ENCODE measurements at places on chromosomes 1 and 21.

GRCh38 chr1:110011527-110012041 is 22.8 kb upstream of the STRIP1 start:
- DNase-seq, result peak; percentile 39

DNA sequence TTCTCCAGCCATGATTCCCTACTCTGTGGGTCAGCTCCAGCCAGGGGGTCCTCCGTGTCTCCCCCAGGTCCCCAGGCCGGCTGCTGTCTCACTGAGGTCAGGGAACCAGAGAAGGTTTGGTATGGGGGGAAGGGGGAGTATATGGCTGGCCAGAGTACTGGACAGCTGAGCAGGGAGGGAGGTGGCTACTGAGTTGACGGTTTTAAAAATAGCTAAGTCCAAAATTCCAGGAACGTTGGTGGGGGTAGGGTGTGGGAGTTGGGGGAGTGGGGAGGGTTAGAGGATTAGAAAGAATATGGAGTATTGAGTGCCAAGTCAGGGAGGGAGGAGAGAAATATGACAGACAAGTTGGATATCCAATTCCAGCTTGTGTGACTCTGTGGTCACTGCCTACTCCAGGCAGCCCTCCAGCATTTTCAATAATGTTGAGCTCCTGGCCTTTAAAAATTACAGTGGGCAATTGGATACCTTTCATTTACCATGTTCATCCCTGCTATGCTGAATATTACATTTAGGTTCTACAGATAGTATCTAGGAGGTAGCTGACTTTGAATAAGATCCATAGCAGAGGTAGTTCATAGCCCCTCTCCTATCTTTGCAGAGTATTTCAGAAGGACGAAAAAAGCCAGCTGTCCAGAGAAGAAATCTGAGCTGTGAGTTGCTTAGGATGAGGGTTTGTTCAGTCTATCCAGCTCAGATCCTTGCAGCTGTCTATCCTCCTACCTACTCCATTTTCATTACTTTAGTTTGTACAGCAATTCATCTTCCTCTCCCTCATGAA is at the start of gene HJV:
TSS of gene HJV (minus strand) at position 114 of the 781 bp plus-strand sequence. CDS start 1,504 bp downstream, outside the sequence.
- no peak for DNase-seq

GRCh38 chr1:98965394-98965793 is 39.3 kb downstream of the PLPPR5 start:
- DNase-seq, result no peak

DNA sequence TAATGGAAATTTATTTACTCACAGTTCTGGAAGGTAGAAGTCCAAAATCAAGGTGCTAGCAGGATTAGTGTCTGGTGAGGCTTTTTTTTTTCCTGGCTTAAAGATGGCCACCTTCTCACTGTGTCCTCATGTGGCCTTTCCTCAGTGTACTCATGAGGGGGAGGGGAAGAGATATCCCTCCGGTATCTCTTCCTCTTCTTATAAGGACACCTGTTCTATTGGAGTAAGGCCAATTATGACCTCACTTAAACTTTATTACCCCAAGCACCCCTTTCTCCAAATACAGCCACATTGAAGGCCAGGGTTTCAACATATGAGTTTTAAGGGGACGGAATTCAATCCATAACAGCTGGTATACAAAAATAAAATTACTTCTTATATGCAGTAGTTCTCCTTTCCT is 203.7 kb upstream of the C1orf87 start:
- DNase-seq, result no peak

GRCh38 chr1:244128591-244129383 is 77.7 kb downstream of the ZBTB18 start:
- no peak for DNase-seq
